Fibroblast of skin of scalp (primary cell): ENCODE measurements at places on chromosomes 7 and 10.
A peak's percentile ranks its signal among the peaks of the same experiment; 100 is the strongest.

DNA sequence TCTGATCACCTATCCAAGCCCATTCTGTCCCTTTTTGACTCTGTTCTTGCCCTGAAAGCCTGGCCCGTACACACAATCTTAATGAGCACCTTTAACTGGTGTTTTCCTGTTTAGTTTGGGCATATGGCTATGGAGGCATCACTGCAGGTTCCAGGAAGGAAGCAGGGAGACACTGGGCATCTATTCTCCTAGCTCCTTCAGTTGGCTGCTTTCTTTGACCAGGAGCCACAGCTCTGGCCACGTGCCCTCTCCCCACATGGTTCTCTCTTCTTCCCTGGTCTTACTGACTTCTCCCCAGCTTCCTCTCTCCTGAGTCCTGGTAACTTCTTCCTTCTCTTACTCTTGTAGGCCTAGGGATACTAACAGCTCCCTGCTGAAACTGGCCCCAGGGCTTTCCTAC, 144.4 kb downstream of the CREB5 start:
- no peak for DNase-seq

DNA sequence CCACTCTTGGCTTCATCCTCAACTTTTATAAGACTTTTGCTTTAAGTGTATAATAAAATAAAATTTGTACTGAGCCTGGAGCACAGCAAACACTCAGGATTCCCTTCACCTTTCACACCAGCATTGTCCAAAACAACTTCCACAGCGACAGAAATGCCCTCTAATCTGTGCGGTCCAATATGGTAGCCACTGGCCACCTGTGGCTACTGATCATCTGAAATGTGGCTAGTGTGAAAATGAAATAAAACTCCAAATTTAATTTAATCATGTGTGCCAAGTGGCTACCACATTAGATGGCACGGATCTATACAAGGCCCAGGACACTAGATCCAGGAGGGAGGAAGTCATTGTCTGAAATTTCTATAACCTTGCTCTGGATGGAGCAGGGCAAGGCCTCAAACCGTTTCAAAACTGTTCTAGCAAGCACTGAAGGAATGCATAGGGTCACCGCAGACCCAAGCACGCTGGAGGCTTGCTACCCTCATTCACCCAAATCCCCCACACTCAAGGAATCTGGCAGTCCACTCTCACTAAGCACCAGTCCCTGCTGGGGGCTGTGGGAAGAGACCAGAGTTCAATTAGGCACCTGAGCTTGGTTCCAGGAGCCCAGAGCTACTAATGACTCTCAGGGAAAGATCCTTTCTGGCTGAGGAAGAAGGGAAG, 6.3 kb upstream of the MYO1G start:
- DNase-seq = no peak

GRCh38 chr10:70785190-70785589, at the start of gene TBATA:
Gene TBATA (minus strand): TSS chr10:70785377. CDS start chr10:70783379, 1,998 bp downstream.
- no peak for DNase-seq

- peak; percentile 3 for DNase-seq
Observed at GRCh38 chr7:105493196-105493922, 28.7 kb downstream of the PUS7 start.

DNA sequence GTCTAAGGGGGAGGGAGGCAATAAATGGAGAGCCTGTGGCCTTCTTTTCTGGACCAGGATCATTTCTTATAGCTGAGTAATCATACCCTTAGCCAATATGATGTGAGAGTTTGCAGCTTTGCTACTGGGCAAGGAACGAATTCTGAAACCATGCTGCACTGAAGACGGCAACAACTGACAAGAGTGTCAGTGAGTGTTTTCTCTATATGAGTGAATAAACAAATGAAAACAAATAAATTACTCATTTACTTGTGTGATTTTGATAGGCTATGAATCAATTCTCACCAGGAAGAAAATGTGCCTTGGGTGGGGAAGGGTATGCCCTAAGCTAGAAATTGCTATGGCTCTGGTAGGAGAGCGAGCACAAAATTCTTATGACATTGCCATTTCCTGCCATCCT, 79.4 kb upstream of the LRRN3 start:
- DNase-seq = peak; percentile 21

DNA sequence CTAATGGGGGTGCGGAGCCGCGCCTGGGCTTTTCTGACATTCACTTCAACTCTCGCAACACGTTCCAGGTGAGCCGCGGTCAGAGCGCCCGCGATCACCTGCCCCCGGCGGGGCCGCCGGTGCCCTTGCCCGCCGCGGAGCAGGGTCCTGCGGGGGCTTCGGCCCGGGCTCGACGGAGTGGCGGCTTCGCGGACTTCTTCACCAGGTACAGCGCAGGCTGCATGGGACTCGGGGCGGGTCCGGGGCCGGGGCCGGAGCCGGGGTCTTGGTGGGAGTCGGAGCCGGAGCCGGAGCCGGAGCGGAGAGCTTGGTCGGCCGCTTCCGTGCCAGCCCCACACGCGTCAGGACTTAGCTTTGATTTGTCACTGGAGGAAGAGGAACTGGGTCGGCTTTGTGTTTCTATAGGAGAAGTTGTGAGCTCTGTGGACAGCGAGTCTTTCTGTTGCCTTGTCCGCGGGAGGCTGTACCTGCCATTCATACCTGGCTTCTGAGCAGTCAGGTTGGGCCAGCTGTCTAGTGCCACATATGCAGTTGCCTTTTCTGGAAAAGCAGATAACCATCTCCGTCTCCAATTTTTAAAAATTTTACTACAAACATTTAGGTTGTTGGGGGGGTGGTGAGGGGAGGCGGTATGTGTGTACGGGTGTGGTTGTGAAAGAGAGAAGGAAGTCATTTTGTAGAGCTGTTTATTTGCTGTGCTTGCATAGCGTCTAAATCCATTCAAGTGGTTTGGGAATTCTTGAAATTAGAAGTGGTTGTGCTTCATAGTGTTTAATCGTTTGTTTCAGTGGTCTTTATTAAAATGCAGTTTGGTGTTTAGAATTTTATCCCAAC, 1.3 kb downstream of the TBC1D12 start:
- peak; percentile 58 for DNase-seq

- no peak for DNase-seq
Observed at GRCh38 chr10:112896722-112897121, 53.3 kb upstream of the TCF7L2 start.

DNA sequence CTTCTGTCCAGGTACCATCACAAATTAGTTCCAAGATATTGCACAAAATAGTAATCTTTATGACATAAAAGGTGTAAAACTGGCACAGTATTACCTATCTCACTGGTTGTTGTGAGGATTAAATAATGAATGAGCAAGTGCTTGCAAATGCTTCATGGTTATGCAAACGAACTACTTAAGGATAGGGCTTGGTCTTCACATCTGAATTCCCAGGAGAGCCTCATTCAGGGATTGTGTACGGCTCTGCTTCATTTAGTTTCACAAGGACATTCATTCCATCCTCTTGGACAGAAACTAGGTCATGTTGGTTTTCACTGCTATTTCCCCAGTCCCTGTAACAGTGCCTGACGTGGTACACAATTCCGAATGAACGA, 12.1 kb downstream of the ABCA13 start:
- DNase-seq = peak; percentile 51

DNA sequence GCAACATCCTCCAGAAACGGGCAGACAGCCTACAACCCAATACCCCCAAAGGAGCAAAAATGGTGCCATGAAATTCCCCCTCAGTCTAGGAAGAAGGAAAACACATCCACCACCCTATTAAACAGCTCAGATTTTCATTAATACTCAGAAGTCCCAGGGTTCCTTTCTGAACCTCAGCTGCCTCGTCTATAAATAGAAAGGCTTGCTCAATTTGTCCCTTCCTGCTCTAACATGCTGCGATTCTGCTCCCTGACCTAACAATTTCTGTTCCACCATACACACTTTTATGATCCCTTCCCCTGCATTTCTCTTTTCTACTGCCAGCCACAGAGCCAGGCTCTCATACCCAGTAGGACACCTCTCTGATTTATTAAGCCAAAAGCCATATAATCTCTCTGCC, 68.1 kb downstream of the MTERF1 start:
- no peak for DNase-seq

DNA sequence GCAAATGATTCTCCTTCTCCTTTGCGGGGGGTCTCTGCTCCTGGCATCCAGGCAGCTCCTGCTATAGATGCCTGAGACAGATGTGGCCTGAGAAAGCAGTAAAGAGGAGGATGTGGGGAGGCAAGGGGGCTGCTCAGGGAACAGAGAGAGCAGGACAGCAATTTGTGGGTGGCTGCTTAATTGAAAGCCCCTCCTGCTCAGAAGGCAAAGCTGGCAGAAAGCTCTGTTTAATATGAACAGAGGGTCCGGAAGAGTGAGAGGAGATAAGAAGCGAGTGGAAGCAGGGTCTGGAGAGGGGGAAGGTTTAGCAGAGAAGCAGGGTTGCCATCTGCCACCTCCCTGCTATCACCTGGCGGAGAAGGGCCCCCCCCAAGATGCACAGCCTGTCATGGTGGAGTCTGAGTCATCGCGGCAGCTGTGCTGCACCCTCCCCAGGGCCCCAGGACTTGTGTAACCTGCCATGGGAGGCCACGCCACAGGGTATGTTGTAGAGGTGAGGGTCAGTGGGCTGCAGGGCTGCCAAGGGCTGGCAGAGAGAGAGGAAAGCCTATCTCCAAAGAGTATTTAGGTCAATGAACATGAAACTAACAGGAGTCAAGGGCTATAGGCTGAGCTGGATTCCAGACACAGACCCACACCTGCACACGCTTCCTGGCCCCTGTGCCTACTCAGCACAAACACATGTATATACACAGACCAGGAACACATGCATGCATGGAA, 1109.8 kb upstream of the AUTS2 start:
- no peak for DNase-seq

- DNase-seq = peak; percentile 57
Observed at GRCh38 chr10:34814223-34814912, 728 bp downstream of the PARD3 start.

DNA sequence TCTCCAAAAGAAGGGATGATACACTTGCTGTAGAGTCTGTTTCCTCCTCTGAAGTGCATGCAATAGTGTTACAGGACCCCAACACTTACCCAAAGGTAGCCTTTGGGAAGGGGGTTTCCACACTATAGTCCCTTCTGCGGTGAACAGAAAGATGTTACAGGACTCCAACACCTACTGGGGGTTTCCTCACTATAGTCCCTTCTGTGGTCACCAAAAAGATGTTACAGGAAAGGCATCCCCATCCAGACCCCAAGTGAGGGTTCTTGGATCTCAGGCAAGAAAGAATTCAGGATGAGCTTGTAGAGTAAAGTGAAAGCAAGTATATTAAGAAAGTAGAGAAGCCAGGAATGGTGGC, 69.2 kb upstream of the PIK3CG start:
- DNase-seq = no peak

DNA sequence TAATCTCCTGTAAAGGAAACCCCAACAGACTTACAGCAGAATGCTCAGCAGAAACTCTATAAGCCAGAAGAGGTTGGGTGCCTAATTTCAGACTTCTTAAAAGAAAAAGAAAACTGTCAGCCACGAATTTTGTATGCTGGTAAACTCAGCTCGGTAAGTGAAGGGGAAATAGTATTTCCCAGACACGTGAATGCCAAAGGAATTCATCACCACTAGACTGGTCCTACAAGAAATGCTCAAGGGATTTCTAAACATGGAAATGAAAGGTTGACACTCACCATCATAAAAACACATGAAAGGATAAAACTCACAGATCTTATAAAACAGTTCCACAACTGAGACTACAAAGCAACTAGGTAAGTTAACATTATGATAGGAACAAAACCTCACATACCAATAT, 68.6 kb downstream of the GLCCI1 start:
- peak; percentile 19 for DNase-seq

- DNase-seq = no peak
Observed at GRCh38 chr10:110852947-110853346, 18.8 kb upstream of the PDCD4 start.

GRCh38 chr10:104589871-104590270, 51.2 kb upstream of the SORCS3 start:
- DNase-seq = peak; percentile 65

GRCh38 chr7:40232242-40232893, 97.6 kb downstream of the SUGCT start:
- peak; percentile 78 for DNase-seq

GRCh38 chr10:53624722-53625121, 852.1 kb upstream of the MBL2 start:
- no peak for DNase-seq

- no peak for DNase-seq
Observed at GRCh38 chr10:72344932-72345331, 9.8 kb downstream of the DNAJB12 start.

- DNase-seq = no peak
Observed at GRCh38 chr10:28928484-28928883, 251.2 kb downstream of the BAMBI start.

- DNase-seq = no peak
Observed at GRCh38 chr7:75050501-75050900, 23.1 kb downstream of the RCC1L start.

- no peak for DNase-seq
Observed at GRCh38 chr7:151143261-151144015, 24.1 kb downstream of the GBX1 start.

DNA sequence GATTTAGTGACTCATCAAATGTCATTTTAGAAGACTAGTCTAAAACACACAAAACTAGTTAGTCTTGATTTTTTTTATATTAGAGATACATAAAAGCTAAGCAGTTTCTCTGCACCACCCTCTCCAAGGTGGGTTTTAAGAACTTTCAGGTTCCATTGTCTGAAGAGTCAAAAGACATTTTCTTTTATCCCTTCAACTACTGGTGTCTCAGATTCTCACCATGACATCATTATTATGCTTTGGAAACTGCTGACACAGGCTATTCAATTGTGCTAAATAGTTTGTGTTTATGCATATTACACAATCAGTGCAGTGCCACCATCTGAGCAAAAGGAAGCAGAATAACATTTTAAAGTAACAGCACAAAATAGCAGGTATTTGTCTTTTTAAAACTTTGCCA, 52.2 kb downstream of the IGF2BP3 start:
- DNase-seq = peak; percentile 37

DNA sequence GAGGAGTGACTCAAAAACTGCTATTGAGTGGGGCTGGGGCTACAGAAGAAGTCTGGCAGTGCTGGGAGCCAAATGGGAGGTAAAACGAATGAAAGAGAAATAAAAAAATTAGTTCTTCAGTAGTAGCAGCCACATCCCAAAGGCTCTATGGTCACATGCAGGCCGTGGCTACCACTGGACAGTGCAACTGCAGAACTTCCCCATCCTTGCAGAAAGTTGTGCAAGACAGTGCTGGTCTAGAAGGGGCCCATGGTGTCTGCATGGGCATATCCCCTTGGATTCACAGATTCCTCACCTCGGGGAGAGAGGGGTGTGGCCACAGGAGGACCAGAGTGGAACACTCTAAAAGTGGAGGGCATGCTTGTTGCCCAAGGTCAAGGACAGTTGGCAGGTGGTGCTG, 47.6 kb downstream of the RPS24 start:
- DNase-seq = no peak

DNA sequence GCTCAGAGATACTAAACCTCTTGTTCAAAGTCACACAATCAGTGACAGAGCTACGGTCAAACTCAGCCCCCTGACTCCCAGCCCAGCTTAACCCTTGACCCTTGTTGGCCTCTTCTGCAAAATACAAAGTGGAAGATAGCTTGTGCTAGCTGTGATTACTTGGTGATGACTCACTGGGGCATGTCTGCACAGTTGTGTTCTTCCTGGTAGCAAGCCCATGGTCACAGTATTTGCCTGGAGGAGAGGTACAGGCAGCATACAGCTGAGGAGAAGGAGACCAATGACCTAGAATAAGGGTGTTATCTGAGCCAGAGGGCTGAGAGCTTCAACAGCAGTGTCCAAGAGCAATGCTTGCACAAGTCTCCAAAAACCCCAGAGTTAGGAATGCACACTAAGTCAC, 5.7 kb upstream of the HSPA12A start:
- DNase-seq = peak; percentile 24
